ENCODE measurements at places on chromosomes 5 and 9.

GRCh38 chr9:16304301-16304700 lies 566.2 kb downstream of the BNC2 start:
- no peak for DNase-seq

GRCh38 chr5:95102687-95103086 lies 182.2 kb downstream of the MCTP1 start:
- no peak for DNase-seq

- no peak for DNase-seq
Measured at GRCh38 chr9:94672811-94673487, 33.6 kb upstream of the FBP1 start.

DNA sequence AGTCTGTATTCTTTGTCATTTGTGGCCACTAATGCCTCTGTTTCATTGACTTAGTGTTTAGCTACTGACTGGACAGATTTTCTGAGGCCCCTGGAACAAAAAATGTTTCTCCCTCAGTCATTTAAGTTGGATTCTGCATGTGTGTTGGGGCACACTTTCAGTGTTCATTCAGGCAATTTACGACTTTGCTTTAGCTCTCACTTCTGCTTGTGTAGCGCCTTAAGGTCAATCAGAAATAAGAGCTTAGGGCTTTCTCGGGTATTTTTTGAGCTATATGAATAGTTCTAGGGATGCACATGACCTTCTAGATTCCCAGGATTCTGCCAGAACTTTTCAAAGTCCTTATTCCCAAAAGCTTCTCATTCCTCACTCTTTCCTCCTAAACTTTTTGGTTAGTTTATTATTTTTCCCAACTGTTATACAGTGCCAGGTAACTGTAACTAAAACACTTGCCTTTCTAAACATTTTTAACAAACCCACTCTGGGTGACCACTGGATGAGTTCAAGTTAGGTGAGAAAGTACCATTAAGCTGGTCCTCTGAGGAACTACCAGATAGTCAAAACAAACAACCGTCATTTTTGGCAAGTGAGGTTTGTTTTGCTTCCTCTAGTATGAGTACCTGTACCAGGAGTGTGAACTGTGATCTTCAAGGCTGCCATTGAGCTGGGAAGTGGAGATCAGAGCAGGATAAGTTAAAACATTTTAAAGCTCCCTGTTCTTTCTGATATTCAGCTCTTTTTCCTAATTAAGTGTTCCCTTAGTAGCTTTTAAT lies 571.3 kb upstream of the TLE4 start:
- no peak for DNase-seq

DNA sequence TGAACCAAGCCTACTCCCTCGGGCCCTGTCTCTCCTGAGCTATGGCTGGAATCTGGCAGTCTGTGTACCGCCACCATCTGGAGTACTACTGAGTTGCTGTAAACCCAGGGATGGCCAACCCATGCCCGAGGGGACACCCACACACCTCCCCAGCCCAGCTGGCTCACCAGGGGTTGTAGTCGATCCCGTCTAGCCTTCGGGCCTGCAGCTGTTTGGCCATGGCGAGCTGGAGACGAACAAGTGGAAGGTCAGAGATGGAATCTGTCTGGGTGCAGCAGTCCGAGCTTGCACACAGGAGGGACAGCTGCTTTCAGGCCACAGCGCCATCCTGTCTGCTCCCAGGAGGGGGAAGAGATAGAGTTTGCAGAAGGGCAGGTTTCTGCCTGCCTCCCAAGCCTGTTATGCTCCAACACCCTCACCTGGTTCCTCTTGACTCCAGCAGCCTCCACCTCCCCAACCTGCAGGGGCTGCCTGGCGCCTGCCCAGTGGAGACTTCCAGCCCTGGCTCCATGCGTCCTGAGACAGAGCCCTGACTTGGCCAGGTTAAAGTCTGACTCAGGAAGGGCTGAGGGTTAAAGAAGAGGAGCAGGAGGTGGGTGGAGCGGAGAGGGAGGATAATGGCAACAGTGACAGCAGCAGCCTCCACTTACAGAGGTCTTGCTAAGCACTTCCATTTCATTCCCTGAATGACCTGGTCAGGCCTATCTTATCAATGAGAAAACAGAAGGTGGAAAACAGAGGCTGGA lies 15.8 kb upstream of the SPOUT1 start:
- DNase-seq = peak; percentile 24

DNA sequence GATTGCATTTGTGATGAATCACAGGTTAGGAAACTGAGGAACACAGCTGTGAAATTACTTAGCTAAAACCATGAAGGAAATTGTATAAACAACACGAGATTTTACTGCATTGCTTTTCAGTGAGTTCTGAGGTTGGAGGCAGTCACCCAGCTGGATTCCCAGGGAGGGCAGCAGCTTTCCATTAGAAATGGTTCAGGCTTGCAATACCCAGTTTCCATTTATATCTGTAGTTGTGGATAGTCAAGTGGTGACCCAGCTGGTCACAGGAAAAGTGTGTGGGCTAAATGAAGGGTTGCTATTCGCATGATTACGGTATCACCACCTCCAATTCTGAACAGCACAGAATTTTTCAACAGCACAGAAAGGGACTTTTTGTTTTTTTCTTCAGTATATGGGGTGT lies 34.3 kb upstream of the SPATA31D4 start:
- DNase-seq = no peak

- DNase-seq = no peak
Measured at GRCh38 chr5:122179701-122180100, 50.4 kb downstream of the ZNF474 start.

GRCh38 chr5:156798201-156798600 lies 51.9 kb upstream of the PPP1R2B start:
- no peak for DNase-seq

- no peak for DNase-seq
Measured at GRCh38 chr5:154058055-154059038, 19.6 kb downstream of the MFAP3 start.

DNA sequence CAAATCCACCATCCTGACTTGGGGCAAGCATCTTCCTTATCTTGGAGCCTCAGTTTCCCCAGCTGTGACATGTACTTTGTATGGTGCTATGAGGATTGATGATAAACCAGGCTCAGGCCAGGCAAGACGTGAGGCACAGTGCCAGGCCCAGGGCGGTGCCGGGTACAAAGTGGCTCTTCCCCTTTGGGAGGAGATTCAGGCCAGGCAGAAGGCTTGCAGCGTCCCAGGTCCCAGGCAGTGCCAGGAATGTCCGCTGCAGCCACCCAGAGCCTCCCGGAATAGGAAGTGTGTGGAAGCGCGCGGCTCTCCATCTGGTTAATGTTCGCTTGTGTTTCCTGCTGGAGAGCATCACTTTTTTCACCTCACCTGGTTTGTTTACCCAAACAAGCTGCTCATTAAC lies 12.6 kb upstream of the DENND1A start:
- DNase-seq = no peak
